ENCODE measurements at places on chromosomes 1 and 21.

- no peak for DNase-seq
Observed at GRCh38 chr1:25430967-25431881, 527 bp downstream of the MACO1 start.

DNA sequence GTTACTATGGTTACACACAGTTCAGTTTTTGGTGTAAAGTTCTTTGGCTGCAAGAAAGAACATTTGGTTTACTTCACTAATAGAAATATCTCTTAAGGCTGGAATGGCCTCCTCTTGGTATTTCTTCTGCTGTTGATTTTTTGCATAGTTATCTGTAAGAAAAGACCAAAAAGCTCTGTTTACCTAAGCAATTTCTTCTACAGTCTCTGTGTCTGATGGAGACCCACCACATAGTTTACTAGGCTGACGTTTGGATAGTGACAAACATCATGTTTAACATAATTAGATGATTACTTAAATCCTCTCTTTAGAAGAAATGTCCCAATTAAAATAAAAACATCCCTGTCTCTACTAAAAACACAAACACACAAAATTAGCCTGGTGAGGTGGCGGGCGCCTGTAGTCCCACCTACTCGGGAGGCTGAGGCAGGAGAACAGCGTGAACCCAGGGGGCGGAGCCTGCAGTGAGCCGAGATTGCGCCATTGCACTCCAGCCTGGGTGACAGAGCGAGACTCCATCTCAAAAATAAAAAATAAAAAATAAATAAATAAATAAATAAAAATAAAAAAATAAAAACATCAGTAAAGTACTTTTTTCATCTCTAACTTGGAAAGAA lies 7.2 kb downstream of the PIGP start:
- DNase-seq, result no peak

GRCh38 chr1:101207891-101208290 lies 28.9 kb upstream of the S1PR1 start:
- no peak for DNase-seq

DNA sequence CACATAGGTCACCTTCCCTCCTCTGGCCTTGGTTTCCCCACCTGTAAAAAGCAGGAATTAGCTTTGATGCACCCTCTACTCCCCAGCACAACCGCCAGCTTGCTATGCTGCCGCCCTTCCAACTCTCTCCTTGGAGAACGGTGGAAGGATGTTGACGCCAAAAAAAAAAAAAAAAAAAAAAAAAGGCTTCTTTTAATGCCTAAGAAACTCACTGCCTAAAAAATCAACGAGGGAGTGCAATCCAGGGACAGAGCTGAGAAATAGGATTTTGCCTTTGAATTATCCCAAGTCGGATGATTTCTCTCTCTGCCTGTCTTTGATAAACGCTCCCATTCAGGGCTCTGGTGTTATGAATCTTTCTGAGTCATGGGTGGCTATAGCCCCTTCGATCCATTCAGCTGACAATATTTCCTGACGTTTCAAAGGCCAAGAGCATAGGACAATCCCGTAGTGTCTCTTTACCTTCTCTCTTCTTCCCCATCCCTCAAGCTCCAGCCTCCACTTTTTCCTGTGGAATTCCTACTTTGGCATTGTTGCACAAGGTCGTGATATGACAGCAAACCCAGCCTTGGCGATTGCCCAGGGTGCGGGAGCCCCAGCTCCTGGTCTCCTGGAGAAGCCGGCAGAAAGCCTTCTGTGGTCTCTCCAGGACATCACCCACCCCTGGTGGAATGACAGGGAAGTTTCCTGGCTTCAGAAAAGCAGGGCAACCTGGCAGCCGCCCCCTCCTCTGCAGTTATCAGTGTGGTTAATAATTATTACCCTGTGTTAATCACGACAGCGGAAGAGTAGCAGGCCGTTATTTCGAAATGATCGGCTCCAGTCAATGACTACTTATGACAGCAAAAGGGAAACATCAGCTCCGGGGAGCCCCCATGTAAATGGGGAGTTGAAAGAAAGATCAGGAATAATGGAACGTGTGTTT lies 8.0 kb upstream of the PLXNA2 start:
- DNase-seq, result no peak

DNA sequence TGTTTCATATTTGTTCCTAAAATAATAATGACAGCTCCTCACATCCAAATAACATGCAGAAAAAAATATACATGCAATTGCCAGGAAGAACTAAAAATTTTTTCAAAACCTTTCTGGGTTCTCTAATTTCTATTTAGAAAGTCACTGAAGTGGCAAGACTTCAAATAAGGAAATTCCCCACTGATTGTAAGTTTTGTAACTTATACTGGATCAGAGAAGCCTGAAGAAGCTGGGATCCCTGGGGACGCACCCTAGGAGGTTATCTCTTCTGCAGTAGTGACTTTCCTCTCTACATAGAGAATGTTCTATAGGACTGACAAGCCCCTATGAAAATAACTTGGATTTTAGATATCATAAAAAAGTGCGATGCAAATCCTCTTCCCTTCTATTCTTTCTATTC lies 182.6 kb downstream of the MRPL39 start:
- no peak for DNase-seq

DNA sequence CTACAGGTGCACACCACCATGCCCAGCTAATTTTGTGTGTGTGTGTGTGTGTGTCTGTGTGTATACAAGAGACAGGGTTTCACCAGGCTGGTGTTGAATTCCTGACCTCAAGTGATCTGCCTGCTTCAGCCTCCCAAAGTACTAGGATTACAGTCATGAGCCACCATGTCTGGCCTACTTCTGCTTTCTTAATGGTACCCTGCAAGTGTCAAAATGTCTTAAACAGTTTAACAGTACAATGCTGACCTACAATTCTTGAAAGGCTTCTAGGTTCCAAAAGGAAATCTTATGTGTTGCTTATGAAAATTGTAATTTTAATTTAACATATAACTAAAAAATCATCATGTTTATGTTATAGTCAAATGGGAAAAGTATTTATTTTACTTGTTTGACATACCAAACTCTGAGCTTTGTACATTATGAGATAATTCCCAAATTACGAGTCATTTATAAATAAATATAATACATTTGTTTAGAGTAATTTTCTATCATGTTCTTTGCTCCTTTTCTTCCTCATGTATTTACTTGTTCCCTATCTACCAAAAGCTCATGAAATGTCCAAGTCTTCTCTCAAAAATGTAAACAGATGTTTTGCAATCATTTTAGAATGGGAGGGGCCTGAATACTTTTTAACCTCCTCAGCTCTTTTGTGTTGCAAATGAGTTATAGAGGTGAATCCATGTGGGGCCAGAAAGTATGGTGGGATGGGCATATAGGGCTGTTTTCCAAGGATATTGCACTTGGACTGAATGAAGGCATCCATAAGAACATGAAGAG lies 8.4 kb upstream of the VCAM1 start:
- DNase-seq, result no peak

DNA sequence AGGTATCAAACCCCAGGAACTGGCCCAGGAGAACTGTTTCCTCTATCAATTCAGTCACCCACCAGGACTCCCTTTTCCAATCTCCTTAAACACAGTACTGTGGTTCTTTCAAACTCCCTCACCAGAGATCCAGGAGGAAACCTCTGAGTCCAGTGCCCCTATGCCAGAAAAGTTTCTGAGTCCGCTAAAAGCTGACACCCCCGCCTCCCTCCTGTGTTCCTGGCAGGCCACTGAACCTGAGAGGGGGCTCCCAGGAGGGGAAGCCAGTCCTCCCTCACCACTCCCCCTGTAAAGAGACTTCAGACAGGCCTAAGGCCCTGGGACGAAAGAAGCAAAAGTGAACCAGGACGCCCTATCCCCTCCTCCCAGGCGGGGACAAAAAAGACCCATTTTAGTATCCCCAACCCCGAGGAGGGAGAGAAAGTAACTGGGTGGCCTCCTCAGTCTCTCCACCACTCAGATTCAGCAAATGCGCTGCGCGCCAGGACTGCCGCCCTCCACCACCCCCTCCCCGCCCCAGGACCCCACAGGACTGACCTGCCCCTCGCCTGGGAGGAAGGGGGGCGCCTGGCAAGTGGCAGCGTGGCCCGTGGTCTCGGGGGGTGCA lies 624 bp downstream of the SLC41A1 start:
- DNase-seq, result peak; percentile 40

GRCh38 chr1:21324368-21325141 lies 34.3 kb upstream of the ECE1 start:
- DNase-seq, result peak; percentile 64

DNA sequence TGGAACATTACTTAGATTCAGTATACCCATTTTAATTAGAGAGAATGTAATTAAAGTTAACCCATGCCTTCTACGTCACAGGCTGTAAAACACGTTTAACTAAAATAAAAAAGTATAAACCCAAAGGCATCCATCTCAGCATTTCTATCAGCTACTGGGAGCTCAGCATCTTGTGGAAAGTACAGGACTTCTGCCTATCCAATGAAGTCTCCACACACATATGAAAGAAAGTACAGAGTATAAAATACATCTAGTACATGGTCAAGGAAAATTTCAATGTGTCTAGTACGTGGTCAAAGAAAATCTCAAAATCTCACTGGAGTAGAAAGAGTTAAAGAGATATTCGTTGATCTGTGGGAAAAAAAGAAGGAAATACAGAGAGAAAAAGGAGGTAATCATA lies 141.4 kb upstream of the ZNHIT6 start:
- no peak for DNase-seq

- no peak for DNase-seq
Observed at GRCh38 chr1:19758227-19758830, 41.4 kb downstream of the TMCO4 start.

DNA sequence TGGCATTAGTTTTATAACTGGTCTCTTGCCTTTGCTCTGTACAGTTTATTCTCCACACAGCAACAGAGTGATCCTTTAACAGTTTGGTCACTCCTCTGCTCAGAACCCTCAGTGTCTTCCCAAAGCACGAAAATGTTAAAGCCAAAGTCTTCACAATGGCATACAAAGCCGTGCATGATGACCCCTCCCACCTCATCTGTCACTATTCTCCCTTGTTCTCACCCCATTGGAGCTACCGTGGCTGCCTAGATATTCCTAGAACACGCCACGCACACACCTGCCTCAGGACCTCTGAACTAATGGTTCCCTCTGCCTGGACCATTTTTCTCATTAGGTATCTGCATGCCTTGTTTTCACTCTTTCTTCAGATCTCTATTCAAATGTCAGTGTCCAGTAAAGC lies 8.6 kb upstream of the SEMA4A start:
- no peak for DNase-seq

GRCh38 chr1:165069829-165070228 lies 286.7 kb downstream of the LMX1A start:
- no peak for DNase-seq

- DNase-seq, result no peak
Observed at GRCh38 chr1:112937495-112937894, 18.5 kb downstream of the SLC16A1 start.

DNA sequence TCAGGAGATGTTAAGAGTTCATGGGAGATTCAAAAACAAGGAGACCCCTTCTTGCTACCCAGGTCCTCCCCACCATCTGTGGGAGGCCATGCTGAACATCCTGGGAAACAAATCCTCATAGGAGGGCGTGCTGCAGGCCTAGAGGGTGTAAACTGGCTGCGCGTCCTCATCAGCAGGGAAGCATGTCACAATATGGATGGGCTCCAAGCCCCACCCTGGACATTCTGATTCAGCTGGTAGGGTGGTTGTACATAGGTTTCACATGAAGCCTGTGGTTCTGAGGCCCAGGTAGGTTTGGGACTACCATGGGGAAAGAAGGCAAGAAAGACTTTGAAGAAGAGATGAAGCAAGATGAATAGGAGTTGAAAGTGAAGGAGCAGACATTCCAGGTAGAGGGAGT lies 44.6 kb upstream of the IFNLR1 start:
- DNase-seq, result no peak

DNA sequence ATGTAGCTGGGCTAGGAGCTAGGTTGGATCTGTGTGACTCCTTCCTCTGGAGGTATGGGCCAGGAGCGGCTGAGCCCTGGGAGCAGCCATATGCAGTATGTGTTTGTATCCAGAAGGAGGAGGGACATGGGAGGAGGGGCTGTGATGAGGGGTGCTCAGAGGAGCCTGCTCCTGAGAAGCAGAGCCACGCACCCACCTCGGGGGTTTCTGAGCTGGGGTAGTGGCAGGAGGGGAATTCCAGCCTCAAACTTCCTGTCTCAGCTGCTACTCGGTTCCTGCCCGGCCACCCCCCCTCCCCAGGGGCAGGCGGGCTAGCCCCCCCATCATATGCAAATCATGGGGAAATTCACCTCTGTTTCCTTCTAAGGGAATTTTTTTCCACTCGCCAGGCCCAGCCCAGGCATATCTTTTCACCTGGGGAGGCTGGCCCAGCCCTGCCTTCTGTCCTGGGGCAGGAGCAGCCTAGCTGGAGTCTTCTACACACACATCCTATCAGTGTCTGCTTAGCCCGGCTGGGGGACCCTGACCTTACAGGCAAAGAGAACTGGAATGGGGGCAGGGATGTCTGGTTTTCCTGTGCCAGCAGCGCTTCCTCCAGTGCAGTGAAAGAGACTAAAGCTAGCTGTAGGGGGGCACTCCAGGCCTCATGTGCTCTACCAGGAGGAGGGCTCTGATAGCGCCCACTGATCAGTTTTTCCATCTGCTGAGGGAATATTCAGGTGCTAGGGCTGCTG lies 3.0 kb downstream of the ZC3H12A start:
- peak; percentile 72 for DNase-seq

DNA sequence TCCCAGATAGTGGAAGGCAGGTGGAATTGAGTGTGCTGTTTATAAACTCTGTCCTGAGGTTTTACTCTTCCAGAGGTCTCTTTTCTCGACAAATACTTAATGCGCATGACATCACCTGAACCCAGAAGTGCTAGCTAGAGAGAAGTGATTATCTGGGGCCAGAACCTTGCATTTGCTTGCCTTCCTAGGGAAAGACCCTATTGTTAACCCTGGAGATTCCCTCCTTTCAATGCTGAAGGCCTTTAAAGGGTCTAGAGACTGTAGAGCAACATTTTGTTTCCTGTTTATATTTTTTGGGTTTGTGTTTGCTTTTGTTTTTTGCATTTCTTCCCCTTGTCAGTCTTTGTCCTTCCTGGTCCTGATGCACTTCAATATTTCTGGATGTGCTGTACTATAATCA lies 36.2 kb downstream of the ATP2B4 start:
- DNase-seq, result no peak

GRCh38 chr1:78549891-78550290 lies 59.1 kb downstream of the PTGFR start:
- DNase-seq, result no peak

DNA sequence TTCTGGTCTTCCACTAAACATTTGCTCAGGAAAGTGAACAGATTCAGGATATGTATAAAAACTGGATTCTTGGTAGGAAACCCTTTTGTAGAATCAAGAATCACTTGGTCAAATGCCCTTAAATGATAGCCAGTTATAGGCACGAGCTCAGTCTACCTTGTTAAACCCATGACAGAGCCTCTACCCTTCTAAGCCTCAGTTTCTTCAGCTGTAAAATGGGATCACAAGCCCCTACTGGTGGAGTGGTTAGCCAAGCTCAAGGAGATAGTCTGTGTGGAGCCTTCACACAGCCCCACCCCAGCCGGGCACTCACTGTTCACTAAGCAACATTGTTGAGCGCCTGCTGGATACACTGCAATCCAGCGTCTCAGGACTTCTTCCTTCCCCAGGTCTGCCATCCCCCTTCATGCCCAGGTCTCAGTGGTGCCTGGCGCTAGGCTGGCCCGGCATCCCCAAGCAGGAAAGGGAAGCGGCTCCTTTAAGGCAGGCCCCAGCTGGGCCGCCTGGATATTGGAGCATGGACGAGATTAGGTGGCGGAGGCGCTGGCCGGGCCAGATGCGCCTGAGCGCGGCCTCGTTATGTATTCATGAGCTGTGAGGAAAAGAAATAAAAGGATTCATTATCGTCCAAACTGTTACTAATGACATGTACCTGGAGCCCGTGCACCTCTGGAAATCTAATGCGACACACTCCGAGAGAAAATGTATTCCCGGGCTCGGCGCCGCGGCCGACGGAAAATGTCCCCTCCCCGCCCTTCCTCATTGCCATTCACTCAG lies 75.6 kb downstream of the TAS1R2 start:
- DNase-seq, result no peak
